ENCODE measurements at places on chromosomes 13 and 19.

DNA sequence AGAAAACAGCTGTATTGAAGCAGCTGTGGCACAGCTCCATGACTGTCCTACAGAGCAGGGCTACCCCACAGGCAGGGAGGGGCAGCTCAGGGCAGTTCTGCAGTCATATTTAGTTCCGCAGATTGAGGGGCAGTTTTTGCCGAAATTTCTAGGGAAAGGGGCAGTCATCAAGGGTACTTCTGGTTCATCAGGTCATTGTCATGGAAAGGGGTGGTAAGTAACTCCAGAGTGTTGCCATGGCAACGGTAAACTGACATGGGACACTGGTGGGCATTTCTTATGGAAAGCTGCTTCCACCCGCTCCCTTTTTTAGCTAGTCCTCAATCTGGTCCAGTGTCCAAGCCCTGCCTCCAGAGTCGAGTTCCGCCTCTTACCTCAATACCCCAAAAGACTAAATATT is 702.8 kb downstream of the LIG4 start:
- no peak for DNase-seq

DNA sequence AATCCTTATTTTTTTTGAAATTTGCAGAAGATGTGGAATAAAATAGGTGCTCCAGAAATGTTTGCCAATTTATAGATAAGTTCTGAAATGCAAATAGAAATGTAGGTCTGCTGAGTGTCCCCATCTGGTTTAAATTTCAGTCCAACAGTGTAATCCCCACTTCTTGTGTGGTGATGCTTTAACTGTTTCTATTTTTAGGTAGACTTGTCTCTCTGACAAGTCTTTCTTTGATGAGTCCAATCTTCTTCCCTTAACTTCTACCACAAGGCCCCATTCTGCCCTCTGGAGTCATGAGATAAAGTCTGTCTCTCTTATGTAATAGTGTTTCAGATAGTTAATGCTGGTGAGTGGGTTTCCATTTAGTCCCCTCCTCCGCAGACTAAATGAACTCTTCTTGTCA is 390.4 kb downstream of the RFC3 start:
- no peak for DNase-seq

GRCh38 chr13:67914535-67914934 is 684.4 kb upstream of the PCDH9 start:
- no peak for DNase-seq

DNA sequence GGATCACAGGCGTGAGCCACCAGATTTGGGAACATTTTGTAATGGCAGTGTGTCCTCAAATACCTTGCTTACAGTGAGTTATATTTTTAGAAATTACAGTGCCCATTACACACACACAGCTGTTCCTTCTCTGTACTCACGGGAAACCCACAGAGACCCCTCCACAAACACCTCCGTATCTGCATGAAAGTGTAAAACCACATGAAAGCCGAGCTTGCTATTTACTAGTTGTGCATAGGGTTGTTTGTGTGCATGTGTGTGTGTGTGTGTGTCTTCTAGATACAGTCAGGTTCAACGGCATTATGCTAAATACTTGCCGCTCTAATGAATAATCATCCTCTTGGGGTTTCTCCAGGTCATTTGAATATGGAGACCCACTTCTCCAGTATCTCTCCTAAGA is 22.3 kb upstream of the LILRA2 start:
- no peak for DNase-seq

GRCh38 chr13:24127116-24127631 is 33.3 kb upstream of the SPATA13 start:
- DNase-seq = no peak

- no peak for DNase-seq
These were observed 1027.1 kb upstream of the PCDH9 start for GRCh38 chr13:68257111-68257842.

DNA sequence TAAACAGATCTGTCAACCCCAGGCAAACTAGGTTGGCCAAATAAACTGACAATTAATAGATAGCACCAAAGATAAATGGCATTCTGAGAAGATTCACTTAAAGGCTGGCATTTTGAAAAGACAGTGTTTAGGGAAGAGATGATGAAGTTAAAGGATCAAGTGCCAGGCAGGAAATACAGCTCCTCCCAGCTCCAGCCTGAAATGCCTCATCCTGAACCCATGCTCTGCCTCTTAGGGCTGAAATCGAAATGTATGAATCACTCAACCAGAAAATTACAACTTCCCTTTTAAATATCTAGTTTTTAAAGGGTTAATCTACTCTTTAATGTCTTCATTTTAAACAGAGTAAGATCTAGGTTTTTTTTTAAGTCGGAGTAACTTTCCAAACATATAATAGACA is 171.2 kb upstream of the UBL3 start:
- no peak for DNase-seq

DNA sequence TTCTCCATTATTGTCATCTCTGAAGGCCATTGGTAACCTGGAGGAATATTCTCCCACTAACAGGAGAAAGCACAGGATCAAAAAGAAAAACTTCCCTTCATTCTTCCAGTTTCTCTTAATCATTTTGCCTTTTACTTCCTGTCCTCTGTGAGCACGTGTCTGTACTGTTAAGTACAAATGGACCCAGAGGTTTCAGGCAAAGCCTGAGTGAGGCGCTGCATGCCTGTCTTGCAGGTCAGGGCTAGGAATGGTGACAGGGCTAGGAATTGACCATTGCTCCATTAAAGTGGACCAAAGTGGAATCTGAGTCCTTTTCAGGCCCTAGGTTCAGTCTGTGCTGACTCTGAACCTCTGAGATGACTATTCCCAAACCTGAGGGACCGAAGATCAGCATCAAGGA is 326.7 kb downstream of the SHISA2 start:
- no peak for DNase-seq

GRCh38 chr13:105774739-105775460 is 760.6 kb downstream of the EFNB2 start:
- DNase-seq = no peak

- peak; percentile 10 for DNase-seq
These were observed 46.8 kb downstream of the COG3 start for GRCh38 chr13:45511310-45512097.

- no peak for DNase-seq
These were observed 1.5 kb downstream of the KMT5C start for GRCh38 chr19:55341171-55341588.

Measured in stimulated activated CD4-positive, alpha-beta T cell treated with anti-CD3 and anti-CD28 coated beads, TNF-alpha, amount 100 ng/mL, for 1 hour (primary cell).